Stimulated activated CD4-positive, alpha-beta T cell treated with anti-CD3 and anti-CD28 coated beads, TNF-alpha, amount 100 ng/mL, for 1 hour (primary cell): ENCODE measurements at places on chromosomes 2 and 18.

GRCh38 chr2:651951-652373 lies 25.2 kb downstream of the TMEM18 start:
- no peak for DNase-seq

GRCh38 chr18:22088996-22089640 lies 80.3 kb upstream of the GATA6 start:
- no peak for DNase-seq

DNA sequence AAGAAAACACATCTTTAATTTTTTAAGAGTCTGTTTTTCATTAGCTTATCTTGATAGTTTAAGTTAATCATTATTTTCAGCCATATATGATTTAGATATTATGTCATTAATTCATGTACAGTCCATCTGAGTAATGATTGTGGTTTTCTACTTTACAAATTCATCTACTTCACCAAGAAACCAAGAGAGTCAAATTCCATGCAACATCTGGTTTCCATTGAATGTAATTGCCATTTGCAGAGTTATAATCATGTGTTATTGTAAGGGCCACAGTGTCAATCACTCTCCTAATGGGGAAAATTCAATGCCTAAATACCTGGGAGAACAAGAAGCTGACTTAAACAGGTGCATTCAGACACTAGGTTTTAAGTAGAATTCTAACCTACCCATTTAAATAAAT lies 217.2 kb upstream of the OSR1 start:
- DNase-seq, result no peak

- DNase-seq, result no peak
Observed at GRCh38 chr2:198405311-198405710, 600.9 kb downstream of the PLCL1 start.

DNA sequence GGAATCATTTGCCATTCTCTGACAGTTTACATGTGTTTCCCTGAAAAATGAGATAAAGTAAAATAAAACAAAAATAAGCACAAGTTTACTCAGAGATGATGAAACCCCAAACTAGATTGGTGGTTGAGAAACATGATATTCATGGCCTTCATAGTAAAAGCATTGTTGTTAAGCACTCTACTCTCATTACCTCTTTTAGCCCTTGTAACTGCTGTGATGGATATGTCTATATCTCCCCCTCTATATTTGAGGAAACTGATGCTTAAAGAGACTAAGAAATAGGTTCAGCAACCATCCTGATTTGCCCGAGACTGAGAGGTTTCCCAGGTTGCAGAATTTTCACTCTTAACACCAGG lies 33.9 kb upstream of the GALNT3 start:
- DNase-seq, result no peak

DNA sequence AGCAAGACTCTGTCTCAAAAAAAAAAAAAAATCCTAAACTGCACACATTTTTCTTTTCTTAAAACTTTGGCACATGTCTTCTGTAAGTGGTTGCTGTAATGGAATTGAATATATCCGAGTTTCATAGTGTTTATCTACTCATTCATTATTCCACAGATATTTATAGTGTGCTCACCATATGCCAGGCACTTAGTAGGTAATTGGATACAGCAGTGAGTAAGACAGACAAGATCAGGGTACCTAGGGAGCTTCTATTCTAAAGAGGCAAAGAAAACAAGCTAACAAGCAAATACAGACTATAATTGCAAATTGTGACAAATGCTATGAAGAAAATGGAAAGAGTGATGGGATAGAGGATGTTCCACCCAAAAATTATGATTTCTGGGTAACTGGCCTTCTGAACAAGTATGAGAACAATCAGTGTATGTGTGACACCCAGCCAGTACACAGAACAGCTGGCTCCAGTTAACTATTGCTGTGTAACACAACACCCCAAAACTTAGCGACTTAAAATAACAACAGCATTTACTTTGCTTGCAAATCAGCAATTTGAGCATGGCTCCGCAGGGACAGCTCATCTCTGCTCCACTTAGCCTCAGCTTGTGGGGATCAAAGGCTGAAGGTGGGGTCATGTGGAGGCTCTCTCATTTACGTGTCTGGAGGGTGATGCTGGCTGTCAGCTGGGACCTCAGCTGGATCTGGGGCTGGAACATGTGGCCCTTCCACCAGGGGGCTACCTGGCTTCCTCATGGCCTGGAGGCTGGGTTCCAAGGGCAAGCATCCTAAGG lies 224.9 kb downstream of the INSIG2 start:
- no peak for DNase-seq

- DNase-seq, result no peak
Observed at GRCh38 chr2:133837441-133838094, 269.3 kb upstream of the NCKAP5 start.

- DNase-seq, result no peak
Observed at GRCh38 chr18:56988022-56988421, 158.9 kb upstream of the BOD1L2 start.

DNA sequence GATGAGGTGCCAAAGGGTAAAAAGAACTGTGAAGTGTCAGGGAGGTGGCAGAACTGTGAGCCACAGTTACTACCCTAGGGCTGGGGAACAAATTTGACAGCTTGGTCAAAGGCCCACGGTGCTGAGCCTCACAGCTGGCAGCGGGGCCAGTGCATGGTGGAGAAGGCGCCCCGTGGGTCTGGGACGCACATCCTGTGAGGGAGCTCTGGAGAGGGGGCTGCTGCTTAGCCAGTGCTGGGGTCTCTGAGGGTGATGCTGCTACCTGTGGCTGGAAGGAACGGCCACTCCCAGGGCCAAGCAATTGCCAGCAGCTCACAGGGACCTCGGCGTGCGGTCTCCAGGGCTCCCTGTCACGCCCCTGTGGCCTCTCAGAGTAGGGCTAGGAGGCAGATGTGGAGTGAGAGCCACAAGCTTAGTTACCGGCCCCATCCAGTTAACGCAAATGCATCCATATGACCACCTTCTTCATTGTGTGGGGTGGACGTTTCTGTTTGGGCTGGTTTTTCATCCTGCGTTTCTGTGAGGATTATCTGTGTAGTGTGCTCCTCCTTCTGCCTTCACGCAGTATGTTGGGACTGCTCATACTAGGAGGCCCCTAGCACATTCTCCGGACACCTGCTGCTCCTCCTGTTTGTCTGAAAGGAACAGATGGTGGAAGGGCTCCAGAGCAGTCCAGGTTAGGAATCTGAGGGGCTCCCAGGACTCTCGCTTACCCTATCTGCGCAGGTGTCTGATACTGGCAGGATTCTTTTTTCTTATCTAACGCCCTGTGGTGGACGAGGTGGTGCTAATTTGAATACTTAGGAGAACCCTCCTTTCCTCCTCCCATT lies 26.0 kb downstream of the STK25 start:
- no peak for DNase-seq

DNA sequence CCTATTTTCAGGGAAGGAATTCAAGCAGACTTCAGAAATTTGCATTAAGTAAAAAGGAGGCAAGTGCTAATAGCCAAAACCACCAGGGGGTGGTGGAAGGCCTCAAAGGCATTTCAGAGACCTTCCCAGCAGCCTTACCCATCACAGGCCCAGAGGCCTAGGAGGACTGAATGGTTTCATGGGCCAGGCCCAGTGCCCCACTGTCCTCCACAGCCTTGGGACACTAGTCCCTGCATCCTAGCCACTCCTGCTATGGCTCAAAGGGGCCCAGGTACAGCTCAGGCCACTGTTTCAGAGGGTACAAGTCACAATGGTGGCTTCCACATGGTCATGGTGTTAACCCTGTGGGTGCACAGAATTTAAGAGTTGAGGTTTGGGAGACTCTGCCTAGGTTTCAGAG lies 58.6 kb upstream of the CHAC2 start:
- DNase-seq, result no peak

- DNase-seq, result no peak
Observed at GRCh38 chr2:117785740-117786139, 28.8 kb upstream of the DDX18 start.

DNA sequence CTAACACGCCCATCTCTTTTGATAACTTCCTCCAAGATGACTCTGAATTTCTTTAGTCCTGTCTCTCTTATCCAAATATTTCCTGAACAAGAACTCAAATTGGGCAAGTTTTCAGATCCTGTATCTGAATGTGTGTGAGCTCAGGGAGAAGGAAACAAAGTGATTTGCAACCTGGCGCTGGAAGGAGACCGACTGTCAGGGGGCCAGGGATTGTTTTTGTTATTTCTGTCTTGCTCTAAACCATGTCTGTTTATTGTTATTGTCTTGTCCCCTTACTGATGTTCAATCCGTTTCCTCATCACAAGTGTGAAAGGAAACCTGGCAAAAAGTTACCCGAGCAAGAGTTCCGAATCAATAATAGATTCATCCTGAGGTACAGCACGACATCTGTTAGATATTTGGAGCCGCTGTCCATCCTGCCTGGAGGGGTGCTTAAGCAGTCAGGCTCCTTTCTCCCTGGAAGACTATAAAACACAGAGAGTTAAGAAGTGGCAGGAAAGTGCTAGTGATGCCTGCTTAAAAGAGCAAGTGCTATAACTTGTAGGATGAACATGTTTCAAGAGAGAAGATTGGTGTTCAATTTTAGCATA lies 132.5 kb upstream of the OSR1 start:
- DNase-seq, result no peak

DNA sequence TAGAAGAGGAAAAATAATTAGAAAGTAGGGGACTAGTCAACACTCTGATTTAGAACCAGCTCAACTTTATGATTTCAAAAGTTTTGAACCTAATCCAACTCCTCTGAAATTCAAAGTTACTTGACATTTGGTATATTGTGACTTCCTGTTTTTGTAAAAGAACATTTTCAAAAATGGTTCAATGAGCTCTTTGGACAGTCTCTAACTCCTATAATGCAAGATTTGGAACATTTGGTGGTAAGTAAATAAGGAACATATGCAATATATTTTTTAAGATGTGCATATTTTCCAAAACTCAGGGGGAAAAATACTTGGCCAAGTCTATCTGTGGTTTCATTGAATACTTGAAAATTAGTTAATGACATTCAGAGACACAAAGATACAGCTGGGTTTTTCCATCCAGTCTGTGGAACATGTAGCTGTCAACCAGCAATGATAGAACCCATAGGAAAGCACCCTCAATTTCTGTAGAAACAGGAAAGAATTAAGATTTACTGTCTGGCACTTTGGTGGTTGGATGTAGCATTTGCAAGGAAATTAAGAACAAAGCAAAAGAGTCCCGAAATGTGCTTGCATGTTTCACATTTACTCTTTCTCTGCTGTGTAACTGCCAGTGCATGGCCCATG lies 17.0 kb upstream of the ANKRD44 start:
- DNase-seq, result no peak
